ENCODE measurements at places on chromosomes 16 and 17.

DNA sequence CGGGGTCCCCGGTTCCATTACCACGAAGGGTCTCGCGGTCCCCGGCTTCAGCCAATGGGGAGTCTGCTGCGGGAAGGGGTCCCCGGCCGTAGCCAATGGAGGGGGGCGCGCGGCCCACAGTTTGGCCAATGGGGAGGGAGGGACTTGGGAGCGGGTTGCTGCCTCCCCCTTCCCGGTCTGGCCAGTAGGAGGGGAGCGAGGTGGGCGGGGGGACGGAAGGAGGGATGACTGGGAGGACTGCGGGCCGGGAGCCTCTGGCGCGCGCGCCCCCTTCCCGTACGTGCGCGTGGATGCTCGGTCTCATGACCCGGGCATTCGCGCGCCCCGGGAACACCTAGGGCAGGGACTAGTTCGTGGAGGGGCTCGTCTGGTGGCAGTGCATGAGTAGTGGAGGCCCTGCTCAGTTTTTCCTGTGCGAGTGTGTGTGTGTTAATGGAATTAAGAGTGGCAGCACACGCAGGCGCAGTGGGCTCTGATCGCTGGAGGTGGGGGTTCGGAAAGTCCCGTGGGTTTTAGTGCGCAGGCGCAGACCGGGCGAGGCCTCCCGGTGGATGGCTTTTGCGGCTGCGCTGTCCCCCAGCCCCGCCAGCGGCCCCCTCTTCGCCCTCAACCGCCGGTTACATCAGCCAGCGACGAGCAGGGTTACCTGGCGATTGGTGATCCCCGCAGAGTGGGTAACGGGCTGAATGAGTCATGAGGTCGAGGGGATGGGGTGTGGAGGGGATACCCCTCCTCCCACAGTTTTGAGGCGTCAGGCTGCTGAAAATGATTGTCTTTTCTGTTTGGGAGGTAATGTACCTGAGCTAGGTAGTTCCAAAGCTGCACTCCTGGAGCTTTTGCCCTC, 1.3 kb downstream of the ATXN2L start:
- peak; percentile 95 for DNase-seq

- DNase-seq = peak; percentile 73
These were observed 23.3 kb downstream of the TBCD start for GRCh38 chr17:82775001-82775823.

DNA sequence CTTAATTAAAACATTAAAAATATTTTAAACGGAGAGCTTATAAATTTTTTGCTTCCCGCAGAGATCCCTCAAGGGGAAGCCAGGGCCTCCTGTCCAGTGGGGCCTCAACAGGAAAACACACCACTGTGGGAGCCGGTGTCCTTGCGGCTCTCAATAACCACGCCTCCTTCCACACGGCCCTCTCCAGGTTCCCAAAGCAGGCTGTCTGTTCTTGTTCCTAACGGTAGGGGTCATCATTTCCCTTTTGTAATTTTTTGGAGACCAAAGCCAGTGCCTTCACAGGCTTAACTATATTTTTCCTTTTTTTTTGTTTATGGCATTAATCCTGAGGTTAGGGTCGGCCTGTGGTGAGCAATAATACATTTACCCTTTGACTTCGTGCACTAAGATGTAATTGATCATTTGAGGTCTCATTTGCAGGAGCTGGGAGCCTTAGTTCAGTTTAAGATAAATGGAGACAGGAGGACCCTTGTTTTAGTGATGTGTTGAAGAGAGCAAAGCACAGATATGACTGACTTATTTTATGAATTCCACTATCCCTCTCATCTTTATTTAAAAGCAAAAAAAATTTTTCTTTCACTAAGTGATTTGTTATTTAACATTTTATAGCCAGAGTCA, 77.5 kb upstream of the N4BP1 start:
- peak; percentile 50 for DNase-seq

DNA sequence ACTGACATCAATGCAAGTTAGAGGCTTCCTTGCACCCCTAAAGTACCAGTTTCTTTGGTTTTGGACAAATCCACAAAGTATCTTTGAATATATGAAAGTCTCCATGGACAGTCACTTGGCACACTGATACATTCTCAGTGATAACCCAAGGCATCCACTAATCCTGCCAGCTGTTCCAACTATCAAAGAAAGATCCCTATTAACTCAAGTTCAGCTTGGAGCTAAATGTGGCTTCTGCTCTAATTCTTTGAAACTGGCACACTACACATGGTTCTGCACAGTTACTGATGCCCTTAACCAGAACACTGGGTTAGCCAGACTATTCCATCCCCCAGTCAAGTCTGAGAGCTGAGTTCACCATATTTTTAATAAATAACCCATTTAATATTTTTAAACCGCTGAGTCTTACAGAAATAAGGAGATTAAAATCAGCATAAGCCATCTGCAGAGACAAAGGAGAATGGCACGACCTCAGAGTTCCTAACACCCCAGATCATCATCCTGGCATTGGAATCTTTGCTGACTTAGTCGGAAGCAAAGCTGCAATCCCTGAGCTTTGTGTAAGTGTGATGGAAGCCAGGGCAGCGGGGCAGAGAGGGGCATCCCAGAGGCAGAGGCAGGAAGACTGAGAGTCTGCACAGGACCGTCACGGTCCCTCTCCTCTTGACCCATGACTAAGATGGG, 6.3 kb downstream of the CACNG1 start:
- DNase-seq = no peak

- DNase-seq = no peak
These were observed 20.8 kb upstream of the GAS7 start for GRCh38 chr17:10219193-10219592.

- DNase-seq = no peak
These were observed 8.0 kb upstream of the DRC7 start for GRCh38 chr16:57686577-57686976.

- DNase-seq = no peak
These were observed 73.3 kb upstream of the IRX6 start for GRCh38 chr16:55250701-55251100.

GRCh38 chr17:17494870-17495535, 1.2 kb downstream of the RASD1 start:
- no peak for DNase-seq

GRCh38 chr17:80397034-80397387, 18.0 kb upstream of the ENDOV start:
- no peak for DNase-seq

GRCh38 chr17:36885153-36885735, 52.0 kb upstream of the LHX1 start:
- DNase-seq = no peak

Measured in left lobe of liver (tissue), 2 donors.